ENCODE measurements at places on chromosomes 12 and 14. TPM values are rescaled to one million over a fixed set of nuclear protein-coding genes. Genes with fewer than 3 reads are reported as not detected.

Gene AMIGO2
- 64.0 TPM for total RNA-seq

Gene GYS2
- total RNA-seq = not detected

Gene MNAT1
- 48.2 TPM for total RNA-seq

Gene EML1
- 7.9 TPM for total RNA-seq

Gene OAS1
- total RNA-seq = 5.6 TPM

Gene CCDC38
- not detected for total RNA-seq

Gene GLT8D2
- 1.6 TPM for total RNA-seq

Gene PMCH
- total RNA-seq = not detected

Gene PDE3A
- total RNA-seq = 0.14 TPM

Gene GLS2
- total RNA-seq = 6.0 TPM

Gene MANSC4
- not detected for total RNA-seq

Gene JPH4
- not detected for total RNA-seq

Gene CLEC6A
- total RNA-seq = not detected

Gene ETNK1
- 15.6 TPM for total RNA-seq

Gene EPS8
- total RNA-seq = 12.7 TPM

Gene NPAS3
- not detected for total RNA-seq

Gene YBX3
- 373 TPM for total RNA-seq

Gene MMP19
- 1.2 TPM for total RNA-seq

Gene LUM
- total RNA-seq = 2.8 TPM

Gene ZNF385A
- total RNA-seq = 52.3 TPM

Gene TRAFD1
- 42.8 TPM for total RNA-seq

Gene CCDC175
- not detected for total RNA-seq

Gene OLR1
- total RNA-seq = not detected

Gene IFNG-AS1
- not detected for total RNA-seq

Gene APOF
- total RNA-seq = not detected

Gene AQP2
- total RNA-seq = not detected

Gene OR4Q2
- not detected for total RNA-seq

Gene KRT6A
- total RNA-seq = 9,998 TPM

Gene RAB3IP
- 27.7 TPM for total RNA-seq

Gene GPR162
- 0.21 TPM for total RNA-seq

Gene ADAM21
- total RNA-seq = 1.2 TPM

Gene RERG
- total RNA-seq = 0.28 TPM

Gene RNF212B
- total RNA-seq = not detected

Gene CLEC1B
- not detected for total RNA-seq

Gene EPYC
- total RNA-seq = not detected

Gene RIN3
- total RNA-seq = 4.1 TPM

Gene KRT79
- total RNA-seq = not detected

Gene CTSG
- total RNA-seq = not detected

Gene ST8SIA1
- total RNA-seq = 0.23 TPM

Gene PPFIA2
- not detected for total RNA-seq

Gene OVCH1
- total RNA-seq = not detected

Gene EMC9
- 25.0 TPM for total RNA-seq

Gene SNW1
- 42.6 TPM for total RNA-seq

Gene SLC6A13
- total RNA-seq = not detected

Gene PLEKHA5
- 13.3 TPM for total RNA-seq

Gene COX8C
- total RNA-seq = not detected

All from airway epithelial cell (primary cell).